ENCODE measurements at places on chromosomes 5 and 9.

GRCh38 chr5:177425801-177426565, 493 bp upstream of the GRK6 start:
- peak; percentile 98 for DNase-seq

DNA sequence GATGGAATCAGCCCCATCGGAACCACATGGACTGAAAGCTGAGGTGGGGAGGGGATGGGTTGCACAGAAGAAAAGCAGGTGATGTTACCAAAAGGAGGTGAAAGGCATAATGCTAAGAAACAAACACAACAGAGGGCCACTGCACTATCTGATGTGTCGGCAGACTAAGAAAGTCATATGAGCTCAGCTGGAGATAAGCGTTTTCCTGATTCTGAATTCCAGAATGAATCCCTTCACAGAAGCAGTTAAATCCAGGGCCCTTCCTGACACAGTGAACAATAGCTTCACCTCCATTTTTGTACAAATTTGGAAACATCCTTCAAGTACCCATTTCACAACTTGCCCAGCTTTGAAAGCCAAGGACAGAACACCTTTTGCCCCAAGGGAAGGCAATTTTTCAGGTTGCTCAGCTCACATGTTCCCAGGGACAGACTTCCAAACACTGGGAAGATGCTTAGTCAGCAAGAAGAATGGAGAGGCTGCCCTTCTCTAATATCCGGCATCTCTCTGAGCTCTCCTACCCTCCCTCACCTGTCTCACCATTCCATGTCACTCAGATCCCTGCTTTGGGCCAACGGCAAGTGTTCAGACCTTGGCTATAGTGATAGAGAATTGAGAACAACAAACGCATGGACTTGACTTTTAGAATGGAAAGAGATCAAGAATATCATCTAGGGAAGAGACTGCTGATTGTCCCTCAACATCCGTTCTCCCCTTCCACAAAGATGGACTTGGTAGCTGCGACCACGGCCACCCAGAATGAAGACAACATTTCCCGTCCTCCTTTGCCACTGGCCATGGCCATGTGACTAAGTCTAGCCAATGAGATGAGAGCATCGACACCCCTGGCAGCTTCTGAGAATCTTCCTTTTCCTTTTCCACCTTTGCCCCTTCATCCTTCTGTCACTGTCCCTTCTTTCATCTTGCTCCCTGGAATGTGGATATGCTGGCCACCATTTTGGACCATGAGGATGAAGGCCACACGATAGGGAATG, 68.6 kb upstream of the IL17B start:
- no peak for DNase-seq

- no peak for DNase-seq
Measured at GRCh38 chr5:80655231-80655774, 520 bp upstream of the DHFR start.

GRCh38 chr5:134296213-134296612, 70.3 kb upstream of the PPP2CA start:
- DNase-seq: no peak

DNA sequence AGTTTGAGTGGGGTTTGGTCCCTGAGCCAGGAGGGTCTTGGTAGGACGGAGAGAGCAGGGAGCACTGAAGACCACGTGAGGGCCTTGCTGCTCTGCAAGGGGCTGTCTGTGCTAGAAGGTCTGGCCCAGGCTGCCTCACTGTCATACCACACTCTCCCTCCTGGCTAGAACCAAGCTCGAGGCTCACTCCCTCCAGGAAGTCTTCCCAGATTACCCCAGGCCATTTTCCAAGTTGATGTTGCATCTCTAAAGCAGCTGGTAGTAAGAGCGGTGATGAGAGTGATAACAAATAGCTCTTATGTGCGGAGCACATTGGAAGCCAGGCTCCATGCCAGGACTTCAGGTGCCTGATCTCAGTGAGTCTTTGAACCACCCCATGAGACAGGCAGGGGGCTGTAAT, 6.6 kb downstream of the MYMK start:
- no peak for DNase-seq

- no peak for DNase-seq
Measured at GRCh38 chr9:86322973-86323644, 31.1 kb downstream of the TUT7 start.

- no peak for DNase-seq
Measured at GRCh38 chr9:78857373-78858225, 560.7 kb downstream of the PSAT1 start.

GRCh38 chr5:22908586-22908985, 55.4 kb upstream of the CDH12 start:
- no peak for DNase-seq

- DNase-seq: no peak
Measured at GRCh38 chr5:7391814-7392692, 3.9 kb upstream of the ADCY2 start.

GRCh38 chr9:123290764-123291163, 22.4 kb upstream of the STRBP start:
- no peak for DNase-seq

GRCh38 chr9:38352530-38353328, 39.8 kb upstream of the ALDH1B1 start:
- DNase-seq: no peak

GRCh38 chr5:31854181-31855133, 215.5 kb downstream of the PDZD2 start:
- no peak for DNase-seq

DNA sequence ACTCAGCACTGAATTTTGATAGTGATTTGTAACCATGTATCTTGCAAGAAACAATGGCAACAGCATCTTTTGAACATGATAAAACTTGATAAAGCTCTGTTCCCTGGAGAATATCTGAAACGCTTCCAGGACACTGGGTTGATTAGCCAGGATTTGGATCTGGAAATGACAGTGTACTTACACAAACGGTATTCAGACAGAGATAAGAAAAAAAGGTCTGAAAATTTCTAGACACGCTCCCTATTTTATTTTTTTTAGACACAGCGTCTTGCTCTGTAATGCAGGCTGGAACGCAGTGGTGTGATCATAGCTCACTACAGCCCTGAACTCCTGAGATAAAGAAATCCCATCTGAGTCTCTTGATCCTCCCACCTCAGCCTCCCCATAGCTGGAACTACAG, 109.0 kb downstream of the GNAQ start:
- no peak for DNase-seq

DNA sequence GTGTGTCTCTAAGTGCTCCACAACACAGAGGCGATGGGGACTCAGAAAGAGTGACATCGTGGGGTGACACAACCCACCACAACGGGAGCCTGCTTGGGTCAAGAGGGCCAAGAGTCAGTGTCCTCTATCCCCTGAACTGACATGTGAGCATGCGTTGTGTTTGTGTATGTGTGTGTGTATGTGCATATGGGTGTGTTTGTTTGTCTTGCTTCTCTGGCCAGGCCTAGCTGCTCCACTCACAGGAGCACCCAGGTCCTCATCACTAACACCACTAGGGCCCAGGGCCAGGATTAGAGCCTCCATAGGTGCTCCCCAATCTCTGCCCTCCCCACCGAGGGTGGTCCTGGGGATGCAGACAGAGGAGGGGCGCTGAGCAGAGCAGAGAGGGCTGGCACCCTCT, 115.0 kb upstream of the CTSV start:
- DNase-seq: no peak

- no peak for DNase-seq
Measured at GRCh38 chr9:98085944-98086343, 29.4 kb downstream of the NANS start.

GRCh38 chr9:2621722-2622460, at the start of gene VLDLR:
VLDLR (plus strand) TSS chr9:2621787; CDS start chr9:2622190, 403 bp downstream.
- DNase-seq: no peak
